ENCODE measurements at places on chromosomes 7 and 10.

DNA sequence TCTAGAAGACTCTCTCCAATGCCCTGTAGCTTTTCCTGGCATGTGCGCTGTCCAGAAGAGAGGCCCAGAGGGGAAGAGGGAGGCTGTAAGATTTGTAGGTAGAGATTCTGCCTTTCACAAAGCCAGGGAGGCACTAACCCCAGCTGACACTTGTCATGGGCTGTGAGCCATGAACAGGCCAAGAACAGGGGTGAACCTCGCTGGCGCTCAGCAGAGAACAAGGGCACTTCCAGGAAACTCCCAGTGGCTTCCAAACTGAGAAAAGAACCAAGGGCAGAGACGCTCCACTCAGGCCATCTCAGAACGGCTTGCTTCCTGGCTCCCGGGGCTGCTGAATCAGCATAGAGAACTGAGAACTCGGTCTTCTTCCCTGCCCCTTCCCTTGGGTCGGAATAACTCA lies 257.8 kb upstream of the ZNF32 start:
- no peak for DNase-seq

- DNase-seq: no peak
Measured at GRCh38 chr10:127063762-127064161, 132.6 kb downstream of the INSYN2A start.

DNA sequence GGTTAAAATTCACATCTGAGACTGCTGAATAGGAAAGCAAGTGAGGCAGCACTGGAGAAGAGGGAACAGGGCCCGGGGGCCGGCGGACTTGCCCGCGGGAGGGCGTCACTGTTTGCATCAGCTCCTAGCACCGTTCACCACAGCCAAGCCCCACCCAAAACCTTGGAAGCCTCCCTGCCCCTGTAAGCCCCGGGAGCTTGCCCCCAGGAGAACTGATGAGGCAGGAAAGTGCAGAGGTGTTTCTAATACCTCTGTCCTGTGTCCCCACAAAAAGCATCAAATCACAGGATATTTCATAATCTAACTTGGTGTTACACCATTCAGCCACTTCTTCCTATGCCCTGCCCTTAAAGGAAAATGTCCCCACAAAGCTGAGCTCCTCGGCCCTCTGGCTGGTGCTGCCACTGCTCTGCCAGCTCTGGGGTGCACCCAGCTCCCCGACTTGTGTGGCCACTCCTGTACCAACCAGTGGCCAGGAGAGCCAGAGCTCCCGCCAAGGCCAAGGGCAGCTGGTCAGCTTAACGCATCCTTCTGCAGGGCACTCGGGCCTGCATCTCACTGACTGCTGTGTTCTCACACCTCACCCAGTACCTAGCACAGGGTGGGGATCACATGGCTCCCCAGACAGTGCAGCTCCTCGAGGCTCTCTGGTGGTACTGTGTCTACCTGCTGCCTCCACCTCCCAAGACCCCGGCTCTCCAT lies 47.3 kb upstream of the CNPY1 start:
- DNase-seq: no peak

DNA sequence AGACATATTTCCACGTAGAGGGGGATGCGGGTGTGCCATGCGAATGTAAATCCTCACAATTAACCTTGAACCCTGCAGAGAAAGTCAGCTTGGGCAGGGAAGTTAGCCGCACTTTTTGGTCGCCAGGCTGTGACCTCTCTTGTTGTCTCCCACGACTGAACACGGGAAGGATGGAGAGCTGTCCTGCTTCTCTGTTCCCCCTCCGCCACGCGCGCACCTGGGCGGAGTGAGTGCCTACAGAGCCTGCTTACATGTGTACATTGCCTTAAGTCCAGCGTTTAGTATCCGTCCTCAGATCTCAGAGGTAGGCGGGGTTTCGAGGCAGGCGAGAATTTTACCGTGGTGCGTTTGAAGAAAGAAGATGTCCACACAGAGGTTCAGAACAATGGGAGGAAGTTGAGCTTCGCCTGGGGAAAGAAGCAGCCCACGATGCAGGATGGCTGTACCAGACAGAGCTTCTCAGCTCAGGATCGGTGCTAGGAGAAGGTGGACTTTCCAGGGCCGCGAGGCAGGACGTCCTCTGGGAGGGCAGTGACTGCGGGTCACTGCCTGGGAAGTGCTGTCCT lies 482 bp upstream of the ERCC6 start:
- DNase-seq: no peak

DNA sequence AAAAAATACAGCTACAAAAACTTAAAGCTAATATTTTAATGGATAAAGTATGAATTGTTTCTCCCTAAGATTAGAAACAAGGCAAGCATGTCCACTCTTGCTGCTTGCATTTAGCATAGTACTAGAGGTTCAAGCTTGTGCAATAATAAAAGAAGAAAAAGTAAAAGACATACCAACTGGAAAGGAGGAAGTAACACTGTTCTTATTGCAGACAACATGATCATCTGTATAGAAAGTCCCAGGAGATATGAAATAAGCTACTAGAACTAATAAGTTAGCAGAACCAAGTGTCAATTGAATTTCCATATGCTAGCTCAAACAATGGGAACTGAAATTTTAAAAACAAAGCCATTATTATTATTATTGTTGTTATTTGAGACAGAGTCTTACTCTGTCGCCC lies 20.0 kb upstream of the RABGEF1 start:
- no peak for DNase-seq

DNA sequence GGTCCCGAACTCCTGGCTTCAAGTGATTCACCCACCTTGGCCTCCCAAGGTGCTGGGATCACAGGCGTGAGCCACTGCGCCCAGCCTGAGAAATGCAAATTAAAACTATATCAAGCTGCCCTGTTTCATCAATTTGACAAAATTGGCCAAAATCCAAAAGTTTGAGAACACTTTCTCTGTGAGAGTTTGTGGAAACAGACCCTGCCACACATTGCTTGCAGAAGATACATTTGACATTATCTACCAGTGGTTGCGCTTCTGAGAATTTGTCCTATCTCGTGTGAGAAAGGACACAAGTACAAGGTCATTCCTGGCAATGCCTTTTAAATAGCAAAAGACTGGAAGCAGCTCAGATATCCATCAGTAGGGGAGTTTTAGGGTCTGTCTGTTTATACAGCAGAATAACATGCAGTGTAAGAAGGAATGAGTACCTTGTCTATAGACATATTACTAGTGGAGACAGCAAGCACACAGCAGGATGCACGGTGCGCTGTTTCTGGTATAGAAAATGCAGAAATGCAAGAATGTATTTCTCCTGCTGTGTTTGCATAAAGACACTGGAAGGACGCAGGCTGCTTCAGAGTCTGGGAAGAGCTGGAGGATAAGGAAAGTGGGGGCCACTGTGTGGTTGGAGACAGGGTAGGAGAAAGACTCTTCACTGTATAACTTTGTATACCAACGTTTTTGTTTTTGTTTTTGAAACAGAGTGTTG lies 4.3 kb downstream of the LHPP start:
- no peak for DNase-seq

- no peak for DNase-seq
Measured at GRCh38 chr10:93440591-93441091, 41.5 kb downstream of the MYOF start.

GRCh38 chr10:89481662-89482061 lies 53.7 kb downstream of the SLC16A12 start:
- DNase-seq: no peak

DNA sequence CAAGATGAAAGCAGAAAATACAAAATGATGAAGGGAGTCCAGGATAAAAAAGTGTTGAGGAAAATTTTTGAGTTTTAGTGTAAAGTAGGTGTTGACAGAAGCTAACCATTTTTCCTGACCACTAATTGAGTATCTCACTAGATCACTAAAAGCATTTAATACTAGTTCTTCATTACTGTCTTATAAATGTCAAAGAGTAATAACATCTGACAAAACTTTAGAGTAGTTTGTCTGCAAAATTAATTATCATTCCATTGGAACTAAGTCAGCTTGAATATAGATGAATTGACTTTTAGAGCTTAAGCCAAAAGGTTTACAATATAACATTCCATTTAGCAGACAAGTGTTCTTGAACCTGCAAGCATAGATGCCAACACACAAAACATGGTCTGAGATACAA lies 232.9 kb downstream of the FOXP2 start:
- DNase-seq: no peak

DNA sequence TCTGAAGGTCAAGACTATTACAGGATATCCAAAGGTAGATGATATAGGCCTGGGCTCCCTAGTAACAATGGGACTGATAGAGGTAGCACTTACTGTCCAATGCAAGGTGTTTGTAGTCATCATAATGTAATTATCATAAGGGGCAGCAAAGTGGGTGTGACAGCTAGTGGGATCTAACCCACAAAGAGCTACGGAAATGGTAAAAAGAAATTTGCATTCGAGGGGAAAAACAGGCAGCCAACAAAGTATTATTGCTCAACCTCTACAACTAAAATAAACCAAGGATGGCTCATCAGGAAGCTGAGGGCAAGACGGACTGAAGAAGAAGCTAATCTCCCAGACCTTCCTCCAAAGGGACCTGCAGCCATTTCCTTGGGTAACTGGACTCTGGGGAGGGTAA lies 211.0 kb downstream of the WDR11 start:
- no peak for DNase-seq

DNA sequence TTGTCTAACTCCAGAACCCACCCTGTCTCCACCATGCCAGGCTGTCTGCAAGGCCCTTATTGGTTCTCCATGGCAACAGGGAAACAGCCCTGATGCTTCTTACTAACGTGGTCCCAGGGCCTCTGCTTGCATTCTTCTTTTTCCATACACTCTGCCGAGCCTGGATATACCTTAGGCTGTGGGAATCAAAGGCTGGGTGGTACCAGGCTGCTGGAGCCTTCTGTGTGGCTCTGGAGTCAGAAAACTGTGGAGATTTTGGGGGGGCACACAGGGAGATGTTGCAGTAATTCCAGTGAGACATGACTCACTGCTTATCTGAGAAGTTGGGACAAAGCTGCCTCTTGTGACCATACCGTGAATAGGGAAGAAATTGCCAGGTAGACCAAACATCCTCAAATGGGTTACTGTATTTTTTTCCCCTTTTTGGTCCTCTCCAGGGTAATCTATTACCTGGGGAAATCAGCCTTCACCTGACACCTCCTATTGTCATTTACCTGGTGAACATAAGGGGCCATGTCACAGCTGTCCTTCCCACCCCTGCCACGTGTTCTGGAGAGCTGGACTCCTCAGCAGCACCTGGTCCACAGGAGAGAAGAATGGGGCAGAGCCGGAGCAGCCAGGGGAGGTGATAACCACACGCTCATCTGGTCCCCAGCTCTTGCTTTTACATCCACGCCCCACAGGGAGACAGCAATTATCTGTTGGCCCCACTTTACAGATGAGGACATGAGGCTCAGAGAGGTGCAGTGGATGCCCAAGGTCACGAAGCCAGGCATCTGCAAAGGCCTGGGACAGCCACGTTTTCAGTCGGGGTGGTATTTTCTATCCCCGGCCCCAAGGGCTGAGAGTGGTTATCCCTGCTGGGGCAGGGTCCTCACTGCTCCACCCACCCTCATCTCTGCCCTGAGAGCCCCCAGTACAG lies 4.6 kb downstream of the CHST3 start:
- no peak for DNase-seq

GRCh38 chr7:93148144-93148543 lies at the start of gene SAMD9L:
TSS of gene SAMD9L (minus strand) at chr7:93148385. CDS start at chr7:93135971, 12,414 bp downstream.
- no peak for DNase-seq

- DNase-seq: no peak
Measured at GRCh38 chr10:6072215-6072934, 10.2 kb upstream of the IL2RA start.

DNA sequence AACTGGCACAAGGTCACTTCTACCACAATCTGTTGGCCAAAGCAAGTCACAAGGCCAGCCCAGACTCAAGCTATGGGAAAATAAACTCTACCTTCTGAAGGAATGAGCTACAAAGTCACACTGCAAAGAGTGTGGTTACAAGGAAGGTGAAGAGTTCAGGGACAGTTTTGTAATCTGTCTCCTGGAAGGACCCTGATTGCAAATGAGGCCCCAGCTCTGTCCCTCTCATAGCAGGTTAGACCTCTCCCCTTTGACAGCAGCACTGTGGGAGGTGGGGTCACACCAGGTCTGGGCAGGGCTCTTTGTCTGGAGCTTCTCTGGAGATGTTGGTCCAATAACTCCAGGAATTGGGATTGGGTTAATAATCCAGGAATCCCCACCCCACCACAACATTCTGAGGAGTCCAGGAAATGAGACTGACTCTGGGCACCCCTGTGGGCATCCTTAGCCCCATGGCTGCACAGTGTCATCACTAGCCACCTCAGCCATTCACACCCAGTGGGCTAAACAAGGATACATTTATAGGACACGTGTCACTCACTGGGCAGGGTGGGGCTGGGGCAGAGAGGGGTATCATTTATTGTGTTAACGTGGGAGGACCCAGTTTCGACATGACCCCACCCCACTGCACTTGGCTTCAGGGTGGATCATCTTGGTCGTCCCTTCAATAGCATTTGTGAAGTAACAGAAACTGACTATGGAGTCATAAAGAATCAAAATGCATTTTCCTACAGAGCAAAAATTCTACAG lies 23.7 kb upstream of the C10orf105 start:
- DNase-seq: no peak

- no peak for DNase-seq
Measured at GRCh38 chr7:44905002-44905635, 19.8 kb upstream of the PURB start.

- no peak for DNase-seq
Measured at GRCh38 chr10:116410351-116410750, 17.3 kb upstream of the PNLIPRP3 start.

DNA sequence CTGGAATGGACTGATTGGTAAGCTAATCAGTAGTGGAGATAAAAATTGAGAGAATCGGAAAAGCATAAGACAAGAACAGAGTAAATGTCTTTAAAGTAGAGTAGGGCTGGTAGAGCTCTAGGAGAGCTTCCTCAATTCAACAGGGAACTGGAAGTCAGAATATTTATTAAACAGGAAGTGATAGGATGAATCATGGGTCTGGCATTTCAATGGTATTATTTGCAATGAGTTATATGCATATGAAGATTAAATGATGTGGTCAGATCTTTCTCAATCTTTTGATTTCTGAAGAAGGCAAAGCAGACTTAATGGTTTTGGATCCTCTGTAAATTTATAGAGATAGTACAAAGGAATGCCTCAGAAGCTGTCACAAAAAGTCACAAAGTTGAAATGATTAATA lies 349.0 kb downstream of the HPSE2 start:
- no peak for DNase-seq

GRCh38 chr7:26691886-26692285 lies 172.5 kb downstream of the SKAP2 start:
- DNase-seq: no peak

DNA sequence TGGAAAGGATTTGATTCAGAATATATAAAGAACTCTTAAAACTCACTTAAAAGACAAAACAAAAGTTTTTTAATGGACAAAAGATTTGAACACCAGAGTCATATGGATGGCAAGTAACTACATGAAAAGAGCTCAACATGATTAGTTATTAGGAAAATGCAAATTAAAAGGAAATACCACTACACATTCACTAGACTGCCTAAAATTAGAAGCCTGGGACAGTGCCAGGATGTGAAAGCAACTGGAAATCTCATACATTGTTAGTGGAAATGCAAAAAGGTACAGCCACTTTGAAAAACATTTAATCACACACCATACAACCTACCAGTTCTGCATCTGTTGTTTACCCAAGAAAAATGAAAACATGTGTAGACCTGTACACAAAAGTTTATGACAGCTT lies 48.8 kb downstream of the RALA start:
- no peak for DNase-seq

GRCh38 chr7:99248391-99249095 lies 24.1 kb upstream of the MYH16 start:
- no peak for DNase-seq

Data from stimulated activated CD4-positive, alpha-beta T cell treated with anti-CD3 and anti-CD28 coated beads, Interleukin-1b, Interleukin-23, amount 100 ng/mL, for 4 hours (primary cell).